ENCODE measurements at places on chromosomes 11 and 22.

GRCh38 chr11:74820763-74821162, 72.1 kb downstream of the RNF169 start:
- DNase-seq: no peak

DNA sequence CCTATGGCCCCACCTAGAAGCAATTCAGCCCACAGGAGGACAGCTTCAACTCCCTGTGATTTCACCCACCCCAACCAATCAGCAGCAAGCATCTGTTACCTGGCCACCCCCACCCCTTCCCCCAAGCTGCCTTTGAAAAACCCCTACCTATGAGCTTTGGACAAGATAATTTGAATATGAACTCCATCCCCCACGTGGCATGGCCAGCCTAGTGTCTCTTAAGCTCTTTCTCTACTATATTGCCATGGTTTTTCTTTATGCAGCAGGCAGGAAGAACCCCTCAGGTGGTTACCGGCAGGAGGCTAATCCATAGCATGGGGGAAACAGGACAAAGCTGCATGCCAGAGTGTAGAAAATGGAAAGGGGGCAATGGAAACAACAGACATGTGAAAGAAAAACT, 29.0 kb downstream of the CTSC start:
- no peak for DNase-seq

GRCh38 chr11:95968585-95968984, 44.7 kb upstream of the MTMR2 start:
- no peak for DNase-seq

DNA sequence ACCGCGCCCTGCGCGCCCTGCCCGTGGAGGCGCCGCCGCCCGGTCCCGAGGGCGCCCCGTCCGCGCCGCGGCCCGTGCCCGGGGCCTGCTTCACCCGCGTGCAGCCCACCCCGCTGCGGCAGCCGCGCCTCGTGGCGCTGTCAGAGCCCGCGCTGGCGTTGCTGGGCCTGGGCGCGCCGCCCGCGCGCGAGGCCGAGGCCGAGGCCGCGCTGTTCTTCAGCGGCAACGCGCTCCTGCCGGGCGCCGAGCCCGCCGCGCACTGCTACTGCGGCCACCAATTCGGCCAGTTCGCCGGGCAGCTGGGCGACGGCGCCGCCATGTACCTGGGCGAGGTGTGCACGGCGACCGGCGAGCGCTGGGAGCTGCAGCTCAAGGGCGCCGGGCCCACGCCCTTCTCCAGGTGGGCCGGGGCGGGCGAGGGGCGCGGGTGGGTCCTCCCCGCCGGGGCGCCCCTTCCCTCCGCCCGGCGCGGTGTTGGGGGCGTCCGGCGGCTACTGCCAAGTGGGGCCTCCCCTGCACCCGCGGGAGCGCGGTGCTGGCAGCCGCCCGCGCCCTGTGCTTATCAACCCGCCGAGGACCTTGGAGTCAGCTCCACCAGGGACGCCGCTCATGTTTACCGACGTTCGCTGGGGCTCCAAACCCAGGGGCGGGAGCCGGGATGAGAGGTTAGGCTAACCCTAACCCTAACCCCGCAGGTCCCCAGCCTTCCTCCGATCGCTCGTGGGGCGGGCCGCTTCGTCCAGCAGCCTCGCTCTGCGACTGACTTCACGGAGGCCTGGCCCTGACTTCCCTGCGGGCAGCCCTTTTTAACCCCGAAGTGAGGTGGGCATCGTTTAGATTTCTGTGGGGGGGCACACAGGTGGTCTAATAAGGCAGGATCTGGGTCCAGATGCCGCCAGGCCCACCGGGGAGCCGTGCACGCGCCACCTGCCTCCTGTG, 649 bp downstream of the SELENOO start:
- DNase-seq: no peak

- DNase-seq: no peak
Observed at GRCh38 chr11:17066691-17067090, 10.8 kb downstream of the RPS13 start.

DNA sequence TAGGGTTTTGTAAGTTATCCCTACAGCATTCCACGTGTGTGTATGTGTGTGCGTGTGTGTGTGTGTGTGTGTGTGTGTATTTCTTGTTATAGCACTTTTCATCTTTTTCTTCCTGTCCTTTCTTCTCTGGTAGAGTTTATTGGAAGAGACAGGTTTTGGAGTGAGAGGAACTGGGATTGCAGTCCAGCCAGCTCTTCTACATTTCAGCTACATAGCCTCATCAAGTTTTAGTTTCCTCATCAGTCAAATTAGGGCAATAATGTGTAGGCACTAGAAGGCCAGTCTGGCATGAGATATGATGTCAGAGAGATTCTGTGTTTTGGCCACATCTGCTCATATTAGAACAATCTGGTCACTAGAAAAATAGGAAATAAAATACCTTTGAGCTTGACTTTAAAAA, 1283.5 kb upstream of the TENM4 start:
- no peak for DNase-seq

DNA sequence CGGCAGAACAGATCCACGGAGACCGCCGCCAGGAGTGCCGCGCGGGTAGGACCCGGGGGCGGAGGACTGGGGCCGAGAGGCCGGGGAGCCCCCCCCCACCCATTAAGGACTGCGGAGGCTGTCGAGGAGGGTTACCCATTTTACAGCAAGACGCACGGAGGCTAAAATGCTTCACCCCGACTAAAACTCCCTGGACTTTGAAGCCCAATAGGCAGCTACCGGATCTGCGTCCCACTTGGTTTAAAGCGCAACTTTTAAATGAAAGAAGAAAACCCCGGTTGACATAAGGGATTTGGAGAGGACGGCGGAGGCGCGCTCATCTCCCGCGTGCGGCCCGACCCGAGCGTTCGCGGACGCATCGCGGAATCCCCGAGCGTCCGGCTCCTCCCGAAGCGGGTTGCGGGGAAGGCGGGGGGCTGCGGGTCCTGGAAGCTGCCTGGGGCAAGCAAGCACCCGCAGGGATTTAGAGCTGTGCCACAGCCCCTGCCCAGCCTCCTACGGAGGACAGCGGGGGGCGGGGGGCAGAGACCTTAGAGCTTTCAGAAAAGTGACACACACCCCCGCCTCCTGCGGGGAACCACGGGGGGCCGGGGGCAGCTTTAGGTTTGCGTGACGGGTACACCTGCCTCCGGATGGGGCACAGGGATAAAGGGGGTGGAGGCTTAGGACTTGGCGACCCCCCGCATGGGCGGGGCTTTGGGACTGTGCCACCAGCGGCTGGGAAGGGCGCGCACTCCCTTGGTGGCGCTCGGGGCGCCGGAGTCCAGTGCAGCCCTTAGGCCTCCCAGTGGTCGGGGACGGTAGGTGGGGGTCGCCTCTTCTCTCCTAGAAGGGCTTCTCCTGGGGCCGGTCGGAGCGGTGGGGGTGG, 760 bp upstream of the CELSR1 start:
- DNase-seq: no peak

- no peak for DNase-seq
Observed at GRCh38 chr22:44362249-44363012, 49.7 kb upstream of the SHISAL1 start.

DNA sequence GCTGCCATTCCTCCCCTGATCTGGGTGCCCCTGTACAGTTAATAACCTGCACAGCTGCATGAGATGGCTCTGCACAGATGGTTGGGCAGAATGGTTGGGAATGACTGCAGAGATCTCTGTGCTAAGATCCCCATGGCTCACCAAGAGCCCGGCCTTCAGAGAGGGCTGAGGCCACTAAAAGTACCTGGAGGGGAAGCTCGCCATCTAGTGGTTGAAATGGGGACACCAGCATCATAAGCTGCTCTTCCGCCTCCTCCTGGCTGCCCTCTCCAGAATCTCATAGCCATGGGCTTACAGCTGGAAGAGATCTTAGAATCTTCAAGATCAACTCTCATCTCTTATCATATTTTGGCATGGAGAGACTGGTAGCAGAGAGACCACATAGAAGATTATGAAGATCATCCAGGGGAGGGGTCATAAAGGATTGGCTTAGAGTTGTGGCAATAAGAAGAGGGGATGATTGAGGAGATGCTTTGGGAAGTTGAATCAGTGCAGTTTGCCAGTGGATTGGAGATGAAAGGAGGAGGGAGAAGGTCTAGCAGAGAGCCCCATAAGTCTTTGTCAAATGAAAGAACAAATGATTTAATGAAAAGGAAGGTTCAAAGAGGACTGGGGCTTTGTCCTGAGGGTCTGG, 22.0 kb upstream of the TLCD5 start:
- DNase-seq: peak; percentile 37

DNA sequence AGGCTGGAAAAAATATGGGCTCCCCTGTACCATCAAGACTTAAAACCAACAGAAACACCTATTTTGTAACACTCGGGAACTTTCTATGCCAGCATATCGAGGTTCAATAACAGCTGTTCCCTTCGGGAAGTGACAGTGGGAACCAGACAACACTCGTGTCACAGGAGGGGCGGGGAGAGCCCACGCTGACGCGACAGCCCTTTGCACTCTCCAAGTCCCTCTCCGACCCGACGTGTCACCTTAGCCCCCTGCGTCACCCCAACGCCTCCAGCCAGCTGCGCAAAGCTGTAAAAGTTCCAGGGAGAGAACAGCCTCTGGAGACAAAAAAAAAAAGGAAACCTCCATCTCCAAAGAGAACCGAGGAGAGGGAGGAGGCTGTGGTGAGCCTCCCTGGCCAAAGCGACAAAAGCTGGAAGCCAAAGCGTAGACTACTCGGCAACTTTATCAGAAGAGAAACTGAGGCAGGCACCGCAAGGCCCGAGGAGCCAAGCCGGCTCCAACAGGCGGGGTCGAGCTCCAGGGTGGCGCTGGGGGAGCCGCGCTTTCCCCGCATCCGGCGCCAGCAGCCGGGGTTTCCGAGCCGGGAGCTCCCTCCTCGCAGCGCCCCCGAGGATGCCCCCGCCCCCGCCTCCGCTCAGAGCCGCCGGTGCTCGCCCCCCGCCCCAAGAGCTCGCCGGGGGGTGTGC, 751 bp downstream of the ARFGAP3 start:
- DNase-seq: peak; percentile 16

DNA sequence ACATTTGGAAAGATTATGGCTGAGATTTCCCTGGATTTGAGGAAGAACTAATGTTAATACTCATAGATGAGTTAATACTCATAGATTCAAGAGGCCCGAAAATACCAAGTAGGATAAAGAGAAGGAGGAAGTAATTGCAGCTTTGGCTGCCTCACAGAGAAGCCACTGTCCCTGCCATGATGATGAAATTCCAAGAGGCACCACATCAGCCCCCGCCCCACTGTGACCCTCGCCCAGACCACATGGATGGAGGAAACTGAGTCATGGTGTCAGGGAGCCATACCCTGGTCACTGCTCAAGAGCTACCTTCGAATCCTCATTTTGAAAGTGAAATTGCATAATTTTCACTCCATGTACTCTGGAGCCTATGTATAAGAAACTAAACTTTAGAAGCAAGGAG, 92.9 kb upstream of the SLC22A12 start:
- no peak for DNase-seq

DNA sequence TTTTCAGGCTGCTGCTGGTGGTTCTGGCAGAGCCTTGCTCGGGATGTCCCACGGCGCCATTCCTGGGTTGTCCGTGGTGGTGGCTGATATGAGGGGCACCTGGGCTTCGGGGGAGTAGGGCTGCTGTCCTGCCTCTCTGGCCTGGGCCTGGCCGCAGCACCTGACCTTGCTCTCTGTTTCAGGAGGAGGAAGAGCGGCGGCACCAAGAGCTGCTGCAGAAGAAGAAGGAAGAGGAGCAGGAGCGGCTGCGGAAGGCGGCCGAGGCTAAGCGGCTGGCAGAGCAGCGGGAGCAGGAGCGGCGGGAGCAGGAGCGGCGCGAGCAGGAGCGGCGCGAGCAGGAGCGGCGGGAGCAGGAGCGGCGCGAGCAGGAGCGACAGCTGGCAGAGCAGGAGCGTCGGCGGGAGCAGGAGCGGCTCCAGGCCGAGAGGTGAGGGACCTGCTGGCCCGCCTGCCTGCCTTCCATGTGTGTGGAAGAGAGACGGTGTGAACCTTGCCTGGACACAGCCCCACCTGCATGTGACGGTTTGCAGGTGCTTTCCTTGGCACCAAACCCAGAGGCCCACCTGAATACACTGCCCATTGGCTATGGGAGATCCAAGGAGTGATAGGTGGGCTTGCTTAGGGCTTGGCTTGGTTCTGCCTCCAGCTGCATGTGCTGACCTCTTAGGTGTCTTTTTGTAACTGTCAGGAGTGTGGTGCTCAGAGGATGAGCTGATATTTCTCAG, 22.8 kb downstream of the INCENP start:
- DNase-seq: no peak

DNA sequence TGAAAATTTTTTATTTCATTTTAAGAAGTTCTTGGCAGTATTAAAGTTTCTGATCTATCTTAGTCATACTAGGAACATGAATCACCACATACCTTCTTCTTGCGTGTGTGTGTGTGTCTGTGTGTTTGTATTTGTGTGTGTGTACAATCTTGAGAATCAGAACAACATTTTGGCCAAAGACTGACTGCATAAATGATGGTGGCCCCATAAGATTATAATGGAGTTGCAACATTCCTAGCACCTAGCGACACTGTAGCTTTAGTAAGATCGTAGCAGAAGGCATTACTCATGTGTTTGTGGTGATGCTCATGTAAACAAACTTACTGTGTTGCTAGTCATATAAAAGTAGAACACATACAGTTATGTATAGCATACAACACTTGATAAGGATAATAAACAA, 205.4 kb downstream of the FAM76B start:
- no peak for DNase-seq

GRCh38 chr11:35658020-35658948, 4.3 kb upstream of the TRIM44 start:
- DNase-seq: no peak

DNA sequence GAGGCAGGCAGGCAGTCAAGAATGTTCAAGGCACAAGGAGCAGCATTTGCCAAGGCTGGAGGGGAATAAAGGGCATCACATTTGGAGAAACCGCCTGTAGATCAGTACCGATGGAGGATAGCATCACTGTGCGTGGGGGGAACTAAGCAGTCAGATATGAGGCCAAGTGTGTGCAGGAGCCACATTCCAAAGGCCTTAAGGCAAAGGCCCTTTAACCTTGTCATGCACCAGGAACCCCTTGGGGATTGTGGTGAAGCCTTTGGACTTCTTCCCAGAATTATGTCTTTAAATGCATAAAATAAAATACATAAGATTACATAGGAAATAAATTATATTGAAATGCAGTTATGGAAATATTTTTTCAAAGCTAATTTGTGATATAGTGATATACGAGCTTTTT, 532.1 kb downstream of the BUD13 start:
- DNase-seq: no peak

- no peak for DNase-seq
Observed at GRCh38 chr11:110857892-110858546, 145.8 kb upstream of the ARHGAP20 start.

DNA sequence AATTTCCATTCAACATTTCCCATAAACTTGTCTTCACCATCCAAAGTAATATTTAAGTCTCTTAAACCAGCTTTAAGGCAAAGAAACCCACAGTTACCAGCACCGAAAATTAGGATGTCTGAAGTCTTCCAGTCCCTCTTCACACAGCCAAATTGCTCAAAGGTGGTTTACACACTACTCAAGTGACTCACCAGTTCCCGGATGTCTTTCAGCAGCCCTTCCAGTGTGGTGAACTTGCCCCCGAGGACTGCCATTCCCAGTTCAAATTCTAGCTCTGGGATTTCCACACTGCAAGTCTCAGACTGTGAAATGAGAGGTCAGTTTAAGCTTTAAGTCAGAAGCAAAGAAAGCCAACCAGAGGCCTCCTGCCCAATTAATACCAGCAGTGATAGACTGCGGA, 5.1 kb downstream of the ZPR1 start:
- DNase-seq: no peak

Measured in activated T-helper 1 cell treated with anti-CD3 and anti-CD28 coated beads, Interleukin-2, amount 50 U/mL, for 16 hours (primary cell).